ENCODE measurements at places on chromosomes 1 and 21.

- DNase-seq, result no peak
Measured at GRCh38 chr1:157363660-157364140, 188.6 kb downstream of the FCRL5 start.

DNA sequence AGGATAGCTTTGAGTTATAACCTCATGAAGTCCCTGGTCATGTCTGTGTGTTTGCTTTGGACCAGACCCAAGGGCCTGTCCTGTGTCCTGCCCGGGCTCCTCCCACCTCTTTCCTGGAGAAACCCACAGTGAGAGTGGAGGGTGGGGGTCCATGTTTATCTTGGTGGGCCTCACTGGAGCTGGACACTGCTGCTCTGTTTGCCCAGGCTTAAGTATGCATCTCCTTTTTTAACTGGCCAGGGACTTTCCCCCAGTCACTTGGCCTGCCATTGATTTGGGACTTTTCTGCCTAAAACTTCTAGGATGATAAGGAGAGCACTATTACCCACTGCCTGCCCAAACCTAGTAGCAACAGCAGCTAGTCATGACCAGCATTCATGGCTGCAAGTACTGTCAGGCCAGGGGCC, 49.8 kb downstream of the DDR2 start:
- no peak for DNase-seq

GRCh38 chr1:3590951-3591865, 20.1 kb downstream of the MEGF6 start:
- no peak for DNase-seq

GRCh38 chr1:244395965-244396364, 55.7 kb downstream of the ADSS2 start:
- DNase-seq, result no peak

GRCh38 chr1:172382406-172382805, 38.1 kb upstream of the C1orf105 start:
- DNase-seq, result no peak

- DNase-seq, result no peak
Measured at GRCh38 chr1:26027716-26028489, 6.3 kb downstream of the EXTL1 start.

- DNase-seq, result no peak
Measured at GRCh38 chr1:75449998-75450397, 160.9 kb downstream of the SLC44A5 start.

GRCh38 chr1:15830258-15830657, 17.2 kb upstream of the SPEN start:
- DNase-seq, result no peak

DNA sequence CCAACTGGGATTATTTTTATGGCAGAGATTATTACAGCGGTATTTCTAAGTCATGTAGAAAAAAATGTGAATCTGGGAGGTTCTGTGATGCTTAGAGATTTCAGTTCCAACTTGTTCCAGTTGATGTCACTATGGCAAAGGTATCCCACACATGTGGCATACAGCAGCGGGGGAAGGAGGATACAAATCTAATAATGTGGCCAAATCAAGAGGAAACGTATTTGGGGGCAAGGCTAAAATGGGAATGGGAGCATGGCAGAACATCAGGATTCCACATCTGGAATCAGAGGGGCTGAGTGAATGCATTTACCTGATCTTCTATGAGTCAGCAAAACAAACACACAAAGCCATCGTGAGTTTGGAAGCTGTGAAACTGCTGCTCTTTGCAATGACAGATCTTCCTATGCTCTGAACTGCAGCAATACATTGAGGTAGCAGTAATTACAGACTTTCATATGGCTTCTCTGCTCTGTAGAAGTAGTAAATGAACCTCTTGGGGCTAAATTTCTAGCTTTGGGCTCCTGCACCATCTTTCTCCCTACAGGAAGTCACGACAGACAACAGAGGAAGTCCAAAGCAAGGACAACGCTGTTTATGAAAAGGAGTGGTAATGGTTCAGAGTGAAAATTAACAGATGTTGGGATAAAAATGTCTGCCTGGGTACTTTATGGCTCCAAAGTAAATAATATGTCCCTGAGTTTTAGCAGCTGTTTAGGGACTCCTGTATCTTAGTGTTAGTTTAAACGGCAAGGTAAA, 55.5 kb downstream of the GABPA start:
- DNase-seq, result no peak

- DNase-seq, result peak; percentile 29
Measured at GRCh38 chr1:235873045-235873444, 6.3 kb upstream of the LYST start.

DNA sequence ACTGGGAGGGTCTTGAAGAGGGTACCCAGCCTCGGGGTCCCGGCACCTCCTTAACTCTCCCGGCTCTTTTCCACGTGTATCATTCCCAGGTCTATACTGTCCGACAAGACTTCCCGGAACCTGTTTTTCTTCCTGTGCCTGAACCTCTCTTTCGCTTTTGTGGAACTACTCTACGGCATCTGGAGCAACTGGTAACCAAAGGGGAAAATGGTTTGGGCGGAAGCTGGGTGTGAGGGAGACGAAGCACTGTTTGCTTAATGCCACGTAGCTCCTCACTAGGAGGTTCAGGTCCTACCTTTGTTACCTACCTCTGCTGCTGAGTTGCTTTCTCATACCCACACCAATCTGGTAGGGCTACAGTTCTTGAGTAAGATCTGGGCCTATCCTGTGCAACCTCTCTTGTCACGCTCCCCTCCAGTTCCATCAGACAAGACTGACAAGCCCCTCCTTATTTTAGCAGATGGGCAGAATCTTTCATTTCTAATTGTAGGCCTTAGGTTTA, 642 bp downstream of the SLC30A7 start:
- DNase-seq, result peak; percentile 13

- no peak for DNase-seq
Measured at GRCh38 chr1:228045871-228046270, 36.6 kb upstream of the ARF1 start.

GRCh38 chr1:87155170-87155569, 173.5 kb upstream of the LMO4 start:
- DNase-seq, result no peak

DNA sequence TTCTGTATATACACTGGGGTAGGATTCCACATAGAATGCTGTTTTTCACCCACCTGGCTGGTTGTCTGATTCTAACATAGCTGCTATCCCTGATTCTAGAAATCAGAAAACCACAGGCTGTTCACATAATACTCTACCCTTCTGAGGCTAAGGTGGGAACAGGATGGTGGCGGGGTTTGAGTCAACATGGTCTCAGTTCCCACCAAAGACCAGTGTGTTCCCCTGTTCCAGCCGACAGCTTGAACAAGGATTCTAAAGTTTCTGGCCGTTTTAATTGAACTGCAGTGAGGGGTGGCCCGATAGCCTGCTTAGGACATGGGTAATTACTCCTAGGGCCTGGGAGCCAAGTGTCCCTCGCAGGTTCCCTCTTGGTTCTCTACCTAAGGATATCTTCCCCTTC, 38.4 kb downstream of the PEX14 start:
- no peak for DNase-seq

- no peak for DNase-seq
Measured at GRCh38 chr1:147243228-147243685, 773 bp downstream of the CHD1L start.

GRCh38 chr1:238272145-238272544, 381.4 kb upstream of the ZP4 start:
- no peak for DNase-seq

DNA sequence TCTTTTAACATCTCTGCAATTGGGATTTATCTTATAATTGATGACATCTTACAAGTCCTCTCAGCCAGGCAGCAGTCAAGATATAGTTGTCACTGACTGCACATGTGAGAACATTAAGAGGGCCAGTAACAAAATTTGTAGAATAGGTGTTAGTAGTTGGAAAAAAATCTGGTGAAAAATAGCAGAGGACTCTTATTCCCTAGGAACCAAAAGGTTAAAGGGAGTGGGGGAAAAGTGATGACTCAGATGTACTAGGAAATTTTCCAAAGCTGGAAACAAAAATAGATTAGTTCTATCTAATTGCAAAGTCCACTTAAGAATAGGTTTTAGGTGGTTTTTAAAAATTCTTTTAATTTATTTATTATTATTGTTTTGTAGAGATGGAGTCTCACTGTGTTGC, 3.6 kb downstream of the NUP210L start:
- no peak for DNase-seq

All from stimulated activated CD4-positive, alpha-beta T cell treated with anti-CD3 and anti-CD28 coated beads, TNF-alpha, amount 100 ng/mL, for 24 hours (primary cell).